ENCODE measurements at places on chromosomes 2 and 18.

DNA sequence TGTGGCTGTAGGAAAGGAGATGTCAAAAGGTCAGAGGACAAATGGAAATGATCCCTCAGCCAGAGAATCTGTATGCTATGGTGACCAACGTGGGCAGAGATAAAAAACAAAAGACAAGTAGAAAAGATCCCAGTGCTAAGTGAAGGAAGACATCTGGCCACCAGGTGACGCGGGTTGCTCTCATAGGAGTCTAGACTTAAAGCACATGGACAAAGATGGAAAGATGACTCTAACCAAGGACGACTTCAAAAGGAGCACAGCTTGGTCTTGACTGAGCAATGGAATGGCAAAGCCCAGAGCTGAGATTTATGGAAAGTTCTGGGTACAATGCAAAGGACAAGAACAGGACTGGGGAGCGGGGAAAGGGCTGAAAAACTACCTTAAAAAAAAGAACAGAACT is 96.8 kb downstream of the CLIP4 start:
- DNase-seq: no peak

DNA sequence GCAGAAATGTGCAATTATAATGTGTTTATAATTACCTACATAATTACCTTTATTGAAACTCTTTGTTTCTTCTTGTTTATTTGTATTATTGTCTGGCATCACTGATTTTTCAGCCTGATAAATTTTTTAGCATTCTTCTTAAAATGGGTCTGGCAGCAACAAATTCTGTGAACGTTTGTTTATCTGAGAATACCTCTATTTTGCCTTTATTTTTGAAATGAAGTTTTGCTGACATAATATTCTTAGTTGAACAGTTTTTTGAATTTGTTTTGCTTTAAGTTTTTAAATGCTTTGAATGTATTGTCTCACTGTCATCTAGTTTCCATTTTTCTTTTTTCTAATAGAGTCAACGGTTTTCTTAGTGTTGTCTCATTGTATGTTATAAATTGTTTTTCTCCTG is 1152.0 kb upstream of the CDH2 start:
- no peak for DNase-seq

- peak; percentile 14 for DNase-seq
Observed at GRCh38 chr18:13216711-13217465, 1.7 kb upstream of the LDLRAD4 start.

GRCh38 chr2:16281451-16282335 is 341.3 kb downstream of the MYCN start:
- DNase-seq: peak; percentile 5

DNA sequence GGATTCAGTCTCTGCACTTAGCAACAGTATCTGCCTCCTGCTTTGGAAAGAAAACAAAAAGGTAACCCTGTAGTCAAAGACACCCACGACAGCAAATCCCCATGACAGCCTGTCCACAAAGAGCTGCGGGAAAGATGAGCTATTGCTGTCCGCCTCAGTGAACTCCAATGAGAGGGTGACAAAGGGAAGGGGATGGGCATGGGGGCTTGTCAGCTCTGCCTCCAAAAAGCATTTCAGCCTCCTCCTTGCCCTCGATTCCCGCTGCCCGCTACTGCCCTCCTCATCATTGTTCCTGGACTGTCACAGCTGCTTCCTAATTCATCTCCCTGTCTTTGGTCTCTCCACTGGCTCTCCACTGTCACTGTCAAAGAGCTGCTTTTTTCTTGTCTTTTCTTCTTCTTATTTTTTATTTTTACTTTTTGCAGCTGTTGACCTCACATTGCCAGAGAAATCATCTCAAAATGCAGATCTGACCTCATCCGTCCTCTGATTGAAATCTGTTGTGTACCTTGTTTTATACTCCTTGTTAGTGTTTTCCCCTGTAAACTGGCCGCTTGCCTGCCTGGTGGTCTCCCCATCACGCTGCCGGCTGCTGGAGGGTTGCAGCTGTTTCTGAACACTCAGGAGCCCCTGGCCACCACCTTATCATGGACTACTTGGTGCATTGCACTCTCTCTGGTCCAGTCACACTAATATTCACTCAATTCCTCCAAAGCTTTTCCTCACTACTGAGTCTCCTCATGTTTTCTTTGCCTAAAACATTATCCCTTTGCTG is 7.9 kb upstream of the E2F6 start:
- DNase-seq: no peak

- no peak for DNase-seq
Observed at GRCh38 chr2:226233388-226233787, 566.2 kb downstream of the IRS1 start.

Measured in NCI-H526 treated with DMSO at 0.1 percent for 48 hours (cell line).